ENCODE measurements at places on chromosomes 5 and 9.

GRCh38 chr5:133863857-133864585 lies 104.4 kb downstream of the C5orf15 start:
- DNase-seq, result no peak

DNA sequence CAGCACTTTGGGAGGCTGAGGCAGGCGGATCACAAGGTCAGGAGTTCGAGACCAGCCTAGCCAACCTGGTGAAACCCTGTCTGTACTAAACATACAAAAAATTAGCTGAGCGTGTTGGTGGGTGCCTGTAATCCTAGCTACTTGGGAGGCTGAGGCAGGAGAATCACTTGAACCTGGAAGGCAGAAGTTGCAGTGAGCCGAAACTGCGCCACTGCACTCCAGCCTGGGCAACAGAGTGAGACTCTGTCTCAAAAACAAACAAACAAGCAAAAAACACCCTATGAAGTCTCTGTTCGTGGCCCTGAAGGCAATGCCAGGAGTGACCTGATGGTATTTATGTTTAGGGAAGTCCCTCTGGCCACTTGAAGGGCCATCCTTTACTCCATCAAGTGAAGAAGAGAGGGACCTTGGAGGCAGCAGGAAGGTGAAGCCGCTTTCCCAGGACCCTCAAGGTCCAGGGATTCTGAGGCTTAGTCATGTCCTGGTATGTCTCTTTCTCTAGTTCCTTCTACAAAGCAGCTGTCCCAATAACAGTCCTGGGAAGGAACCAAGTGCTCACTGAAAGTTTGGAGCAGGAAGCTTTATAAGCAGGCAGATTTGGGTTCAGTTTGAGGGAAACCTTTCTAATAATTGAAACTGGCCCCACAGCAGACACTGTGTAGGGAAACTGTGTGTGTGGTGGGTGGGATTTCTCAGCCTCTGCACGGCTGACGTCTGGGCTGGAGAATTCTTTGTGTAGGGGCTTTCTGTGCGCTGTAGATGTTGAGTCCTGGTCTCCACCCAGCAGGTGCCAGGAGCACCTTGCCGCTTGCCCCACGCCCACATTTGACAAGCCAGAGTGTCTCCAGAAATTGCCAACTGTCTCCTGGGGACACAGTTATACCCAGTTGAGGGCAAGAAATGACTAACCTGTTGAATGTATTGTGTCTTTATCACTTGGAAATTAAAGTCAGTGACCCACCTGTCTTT lies 12.5 kb downstream of the PHF2 start:
- DNase-seq, result no peak

DNA sequence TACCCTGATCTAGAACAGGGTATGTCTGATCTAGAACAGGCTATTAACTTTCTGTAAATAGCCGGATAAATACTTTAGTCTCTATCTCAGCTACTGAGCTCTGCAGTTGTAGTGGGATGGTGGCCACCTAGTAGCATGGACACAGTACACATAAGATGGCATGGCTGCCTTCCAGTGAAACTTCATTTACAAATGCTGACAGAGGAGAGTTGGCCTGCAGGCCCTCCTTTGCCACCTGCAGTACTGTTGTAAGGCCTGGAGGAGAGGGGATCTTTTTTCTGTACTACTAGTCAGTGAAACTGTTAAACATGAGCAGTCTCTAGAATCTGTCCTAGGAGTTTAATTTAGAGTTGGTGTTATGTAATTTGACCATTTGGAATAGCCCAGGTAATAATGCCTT lies 86.0 kb downstream of the TRIO start:
- DNase-seq, result no peak

DNA sequence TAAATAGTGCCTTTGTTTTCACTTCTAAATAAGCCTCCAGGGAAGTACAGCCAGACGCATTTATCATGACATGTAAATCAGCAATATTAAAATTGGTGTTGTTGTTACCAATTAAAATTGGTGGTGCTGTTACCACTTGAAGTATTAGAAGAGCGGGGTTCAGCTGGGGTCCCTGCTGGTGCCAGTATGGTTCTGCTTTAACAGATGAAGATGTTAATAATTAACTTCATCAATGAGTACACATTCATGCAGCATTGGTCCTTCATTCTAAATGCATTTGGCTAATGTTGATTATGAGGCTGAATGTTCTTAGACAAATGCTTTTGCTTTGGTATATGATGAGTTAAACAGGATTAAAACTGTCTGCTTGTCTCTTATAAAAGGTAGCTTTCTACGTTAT lies 67.6 kb upstream of the TMC1 start:
- no peak for DNase-seq

DNA sequence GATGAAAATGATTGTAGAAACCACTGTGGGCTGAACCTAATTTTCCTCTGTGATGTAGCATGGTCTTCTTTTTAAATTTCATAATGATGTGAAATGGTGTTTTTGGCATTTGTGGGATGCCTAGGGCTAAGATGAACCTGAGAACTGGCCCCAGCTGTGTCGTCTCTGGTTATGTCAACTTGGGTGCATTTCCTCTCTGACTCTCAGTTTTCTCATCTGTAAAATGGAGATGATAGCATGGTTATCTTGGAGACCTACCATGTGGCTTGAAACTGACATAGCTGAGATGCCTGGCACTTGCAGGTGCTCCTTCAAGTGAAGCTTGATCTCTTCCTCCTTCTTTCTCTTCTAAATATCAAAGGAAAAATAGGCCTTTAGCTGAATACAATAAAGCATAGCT lies 77.8 kb downstream of the BOD1 start:
- DNase-seq, result no peak

GRCh38 chr9:5478206-5478605 lies 27.9 kb downstream of the CD274 start:
- DNase-seq, result no peak

GRCh38 chr5:16486711-16487111 lies 21.1 kb upstream of the ZNF622 start:
- no peak for DNase-seq

GRCh38 chr9:3664044-3664443 lies 138.2 kb upstream of the RFX3 start:
- no peak for DNase-seq

GRCh38 chr5:42927730-42928129 lies 112.4 kb downstream of the ANXA2R start:
- DNase-seq, result no peak

GRCh38 chr9:134088063-134088725 lies 20.4 kb upstream of the BRD3 start:
- no peak for DNase-seq

DNA sequence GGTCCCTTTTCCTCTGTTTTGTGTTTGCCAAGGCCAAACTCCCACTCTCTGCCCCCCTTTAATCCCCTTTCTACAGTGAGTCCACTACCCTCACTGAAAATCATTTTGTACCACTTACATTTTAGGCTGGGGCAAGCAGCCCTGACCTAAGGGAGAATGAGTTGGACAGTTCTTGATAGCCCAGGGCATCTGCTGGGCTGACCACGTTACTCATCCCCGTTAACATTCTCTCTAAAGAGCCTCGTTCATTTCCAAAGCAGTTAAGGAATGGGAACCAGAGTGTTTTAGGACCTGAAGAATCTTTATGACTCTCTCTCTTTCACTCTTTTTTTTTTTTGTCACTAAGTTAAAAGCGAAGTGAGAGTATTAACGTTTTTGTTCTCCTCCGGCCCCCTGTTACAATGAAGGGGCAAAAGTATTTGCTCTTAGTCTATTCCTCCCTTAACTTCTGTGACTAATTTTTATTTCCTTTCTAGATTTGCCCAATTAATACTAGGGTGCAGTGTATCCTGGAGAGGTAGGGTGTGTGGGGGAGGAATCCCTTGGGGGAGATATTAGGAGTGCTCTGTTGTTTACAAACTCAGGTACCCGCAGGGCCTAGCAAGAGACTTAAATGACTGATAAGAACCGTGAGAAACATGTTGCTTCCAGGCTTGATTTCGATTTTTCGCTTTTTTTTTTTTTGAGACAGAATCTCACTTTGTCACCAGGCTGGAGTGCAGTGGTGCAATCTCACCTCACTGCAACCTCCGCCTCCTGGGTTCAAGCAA lies 14.7 kb downstream of the GM2A start:
- DNase-seq, result no peak

GRCh38 chr5:12392246-12392645 lies 488.0 kb upstream of the CTNND2 start:
- no peak for DNase-seq

GRCh38 chr5:102483736-102484135 lies 15.1 kb downstream of the SLCO6A1 start:
- DNase-seq, result no peak

DNA sequence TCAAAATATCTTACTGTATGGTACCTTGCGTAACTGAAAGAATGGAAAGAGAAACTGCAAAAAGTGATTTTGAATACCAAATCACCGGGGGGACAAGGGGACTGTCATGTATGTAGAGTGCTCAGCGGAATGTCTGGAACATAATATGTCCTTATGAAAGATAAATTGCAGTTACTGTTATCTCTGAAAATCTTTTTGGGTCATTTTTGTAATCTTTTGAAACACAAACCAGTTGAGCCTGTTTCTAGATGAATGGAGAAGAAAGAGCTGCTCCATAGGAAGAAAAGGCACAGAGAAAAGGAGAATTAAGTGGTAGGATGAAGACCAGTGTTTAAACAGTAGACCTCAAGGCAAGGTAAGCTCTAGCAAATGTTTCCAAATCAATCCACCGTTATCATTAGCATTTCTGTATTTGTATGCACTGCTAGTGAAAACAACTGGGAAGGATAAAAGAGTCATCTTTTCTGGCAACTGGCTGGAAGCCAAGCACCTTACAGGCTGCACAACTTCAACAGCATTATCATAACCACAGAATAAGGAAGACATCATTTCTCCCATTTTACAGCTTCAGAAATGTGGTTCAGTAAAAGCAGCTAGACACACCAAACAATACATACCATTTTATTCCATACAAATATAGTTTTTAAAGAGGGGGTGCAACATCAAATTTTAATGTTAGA lies 158.5 kb downstream of the TRPM3 start:
- DNase-seq, result no peak

DNA sequence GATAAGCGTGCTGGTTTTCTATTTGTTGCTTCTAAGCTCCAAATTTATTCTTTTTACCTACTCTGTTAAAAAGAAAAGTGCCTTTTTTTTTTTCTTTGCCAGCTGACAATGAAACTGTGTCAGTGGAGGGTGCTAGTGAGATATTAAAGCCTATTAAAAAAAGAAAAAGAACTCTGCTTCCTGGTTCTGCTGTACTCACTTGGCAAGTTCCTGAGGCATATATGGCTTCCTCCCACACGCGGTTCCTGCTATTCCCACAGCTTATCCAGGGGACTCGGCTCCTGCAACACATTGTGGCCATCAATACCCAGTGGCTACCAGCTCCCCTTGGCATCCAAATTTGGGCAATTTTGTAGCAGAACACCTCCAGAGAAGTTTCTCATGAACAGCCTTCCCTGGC lies 1977.7 kb upstream of the CDH9 start:
- DNase-seq, result no peak

- DNase-seq, result no peak
Measured at GRCh38 chr5:142830241-142831008, 60.2 kb downstream of the ARHGAP26 start.

GRCh38 chr5:140664030-140664358 lies 710 bp upstream of the WDR55 start:
- no peak for DNase-seq

All from HL-60 (cell line).